ENCODE measurements at places on chromosomes 6 and 20.
A peak's percentile ranks its signal among the peaks of the same experiment; 100 is the strongest.

DNA sequence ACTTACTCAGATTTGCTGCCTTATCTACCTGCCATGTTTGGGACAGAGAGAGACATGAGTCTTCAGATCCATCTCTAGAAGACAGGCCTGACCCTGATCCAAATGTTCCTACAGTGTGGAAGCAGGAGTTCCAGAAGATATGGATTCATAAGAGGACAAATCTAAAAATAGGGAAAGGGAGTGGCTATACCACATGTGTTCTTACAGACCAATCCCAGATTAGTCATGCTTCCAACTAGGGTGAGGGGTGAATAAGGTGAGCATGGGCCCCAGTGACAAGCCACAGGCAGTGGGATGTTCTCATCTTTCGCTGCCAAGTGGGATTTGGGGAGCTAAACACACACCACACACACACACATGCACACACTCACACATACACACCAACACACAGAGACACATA is 670.7 kb upstream of the CITED2 start:
- DNase-seq, result no peak

DNA sequence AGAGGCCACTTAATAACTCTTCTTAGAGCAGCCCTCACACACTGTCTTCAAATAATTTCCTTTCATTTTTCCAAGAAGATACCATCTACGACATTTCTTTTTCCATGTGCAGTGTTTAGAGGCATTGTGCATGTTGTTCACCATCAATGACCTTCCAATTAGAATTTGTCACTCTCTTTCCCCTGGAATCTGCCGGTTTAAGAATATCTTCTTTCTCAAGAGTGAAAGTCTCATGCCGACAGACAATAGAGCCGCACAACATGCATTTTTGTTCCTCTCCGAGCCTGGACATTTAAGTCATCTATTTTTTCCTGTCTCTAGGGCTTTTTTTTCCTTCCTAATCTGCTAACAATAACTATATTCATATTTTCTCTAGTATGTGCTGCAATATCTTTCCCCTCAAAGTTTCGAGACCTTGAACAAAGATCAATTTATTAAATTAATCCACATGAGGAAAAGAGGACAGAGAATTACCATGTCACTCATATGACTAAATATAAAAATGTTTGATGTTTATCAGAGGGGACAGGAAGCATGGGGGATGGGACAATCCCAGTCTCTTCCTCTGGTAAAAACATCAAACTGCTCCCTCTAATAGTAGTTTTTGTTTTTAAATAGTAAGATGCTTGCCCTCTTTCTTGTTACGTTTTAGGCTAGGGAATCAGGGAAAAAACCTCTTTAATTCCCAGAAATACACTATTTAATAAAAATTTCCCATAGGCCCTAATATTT is 893.4 kb downstream of the C6orf118 start:
- DNase-seq, result no peak

- DNase-seq, result peak; percentile 76
These were observed 696 bp upstream of the SIRPA start for GRCh38 chr20:1894471-1894950.

DNA sequence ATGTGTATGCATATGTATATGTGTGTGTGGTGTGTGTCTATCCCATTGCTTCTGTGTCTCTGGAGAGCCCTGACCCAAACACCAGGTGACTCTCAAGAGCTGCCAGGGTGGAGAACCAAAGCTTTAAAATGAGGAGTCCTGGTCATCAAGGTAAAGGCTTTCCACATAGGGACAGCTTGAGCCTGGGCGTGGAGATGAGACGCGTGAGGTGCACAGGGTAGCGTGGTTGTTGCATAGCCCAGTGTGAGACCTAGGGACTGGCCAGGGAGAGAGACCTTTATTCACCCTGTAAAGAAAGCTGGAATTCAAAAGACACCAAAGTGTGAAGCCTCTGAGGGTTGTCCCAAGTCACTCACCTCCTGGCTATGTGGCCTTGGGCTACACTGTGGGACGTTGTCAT is 149.1 kb downstream of the SYCP2 start:
- DNase-seq, result no peak

- DNase-seq, result no peak
These were observed 53.8 kb upstream of the POLR1H start for GRCh38 chr6:30007132-30007764.
